SJCRH30 (cell line): ENCODE measurements at places on chromosomes 4 and X. TPM values are rescaled to one million over a fixed set of nuclear protein-coding genes. Genes with fewer than 3 reads are reported as not detected.

DNA sequence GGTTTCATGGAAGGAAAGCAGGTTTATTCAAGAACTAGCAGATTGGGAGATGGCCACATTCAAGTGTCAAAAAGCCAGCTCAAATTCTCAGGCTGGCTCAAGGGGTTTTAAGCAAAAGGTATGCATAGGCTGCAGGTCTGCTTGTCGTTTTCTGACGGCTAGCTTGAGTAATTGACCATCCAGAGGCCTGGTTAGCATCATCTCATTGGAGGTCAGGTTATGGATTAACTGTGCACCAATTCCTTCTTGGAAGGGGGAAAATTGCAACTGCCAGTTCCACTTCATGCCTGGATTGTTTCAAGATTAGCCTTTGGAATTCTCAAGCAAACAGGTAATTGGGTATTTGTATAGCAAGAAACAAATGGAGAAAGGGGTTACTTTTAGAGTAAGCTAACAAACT is 62.1 kb downstream of the FUNDC1 start:
- DNase-seq: no peak

- DNase-seq: no peak
These were observed 413.3 kb downstream of the MID1IP1 start for GRCh38 chrX:39214387-39215126.

GRCh38 chrX:48736303-48736702 is 25.2 kb upstream of the GLOD5 start:
- no peak for DNase-seq

- DNase-seq: peak; percentile 6
These were observed 60.4 kb downstream of the CD40LG start for GRCh38 chrX:136708348-136708747.

- no peak for DNase-seq
These were observed 255.9 kb downstream of the ADAMTS3 start for GRCh38 chr4:72313121-72313520.

GRCh38 chrX:49264460-49264859 is at the start of gene FOXP3:
TSS of gene FOXP3 (minus strand) at chrX:49264710. CDS start at chrX:49258505, 6,205 bp downstream.
- DNase-seq: no peak

DNA sequence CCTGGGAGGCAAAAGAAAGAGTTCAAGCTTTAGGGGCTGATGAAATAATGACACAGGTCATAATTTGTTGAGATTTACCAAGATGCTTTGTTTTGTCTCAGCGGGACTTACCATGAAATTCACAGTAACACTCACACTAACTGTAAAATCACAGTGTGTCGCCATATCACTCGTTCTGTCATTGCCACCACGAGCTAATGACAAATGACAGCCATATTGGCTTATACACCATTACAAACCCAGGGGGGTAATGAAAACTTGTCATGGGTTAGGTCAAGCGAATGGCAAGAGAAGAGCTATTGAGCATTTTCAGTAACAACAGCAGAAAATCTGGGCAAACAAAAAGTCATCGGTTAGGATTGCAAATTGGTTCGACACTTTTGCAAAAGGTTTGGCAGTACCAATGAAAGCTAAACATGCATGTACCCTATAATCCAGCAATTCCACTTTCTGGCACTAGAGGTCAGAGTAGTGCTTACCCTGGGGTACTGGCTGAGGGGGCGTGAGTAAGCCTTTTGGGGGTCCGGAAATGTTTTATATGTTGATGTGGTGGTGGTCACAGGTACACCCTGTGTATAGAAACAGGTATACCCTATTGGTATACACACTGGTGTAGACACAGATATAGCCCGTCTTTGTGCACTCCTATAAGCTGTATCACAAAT is 83.9 kb upstream of the RAI2 start:
- DNase-seq: peak; percentile 24

DNA sequence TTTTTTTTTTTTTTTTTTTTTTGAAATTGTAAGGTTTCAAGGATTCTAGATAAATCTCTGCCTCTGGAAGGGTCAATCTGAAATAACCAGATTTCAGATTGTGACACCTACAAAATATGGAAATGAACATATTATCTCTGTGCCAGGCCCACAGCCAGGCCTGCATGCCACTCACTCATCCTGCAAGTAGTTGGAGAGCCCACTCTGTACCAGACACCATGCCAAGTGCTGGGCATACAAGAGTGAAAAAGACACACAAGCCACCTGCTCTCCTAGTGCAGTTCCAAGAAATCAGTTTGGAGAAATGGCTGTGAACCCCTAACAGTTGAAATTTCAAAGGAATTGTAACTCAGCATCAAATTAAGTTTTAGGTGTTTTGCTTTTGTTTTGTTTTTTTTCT is 145.9 kb upstream of the NOCT start:
- DNase-seq: no peak

DNA sequence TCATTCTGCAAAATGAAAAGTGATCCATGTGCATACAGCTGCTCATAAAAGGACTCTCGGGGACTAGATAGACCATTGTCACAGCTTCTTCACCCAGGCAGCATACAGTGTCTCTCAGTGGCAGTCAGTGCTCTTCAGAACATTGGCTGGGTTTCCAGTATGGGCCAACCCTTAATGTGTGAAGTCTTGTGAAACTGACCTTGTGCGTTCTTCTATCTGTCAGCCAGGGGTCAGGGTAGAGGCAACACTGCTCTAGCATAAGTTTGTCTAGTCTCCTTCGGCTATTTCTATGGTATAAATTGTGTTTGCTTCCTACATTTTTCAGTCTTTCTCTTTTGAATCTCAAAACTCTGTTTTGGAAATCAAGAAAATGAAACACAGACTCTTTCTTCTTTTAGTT is 37.0 kb upstream of the SMIM31 start:
- DNase-seq: no peak

DNA sequence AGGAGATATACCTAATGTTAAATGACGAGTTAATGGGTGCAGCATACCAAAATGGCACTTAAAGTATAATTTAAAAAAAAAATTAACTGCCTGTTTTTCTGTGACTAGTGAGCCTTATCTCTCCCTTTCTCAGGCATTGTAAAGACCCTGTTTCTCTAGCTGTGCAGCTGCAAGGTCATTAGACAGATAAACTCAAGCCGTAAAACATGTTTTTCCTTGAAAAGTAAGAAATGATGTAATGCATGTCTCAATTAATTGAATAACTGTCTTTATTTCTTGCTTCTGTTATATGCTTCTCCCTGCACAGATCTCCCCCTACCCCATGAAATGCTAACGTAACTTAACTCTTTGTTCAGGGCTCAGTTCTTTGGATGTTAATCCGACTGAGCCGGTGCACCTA is 10.5 kb downstream of the TBC1D19 start:
- DNase-seq: no peak

GRCh38 chr4:47485768-47486167 is 693 bp downstream of the ATP10D start:
- DNase-seq: peak; percentile 5

DNA sequence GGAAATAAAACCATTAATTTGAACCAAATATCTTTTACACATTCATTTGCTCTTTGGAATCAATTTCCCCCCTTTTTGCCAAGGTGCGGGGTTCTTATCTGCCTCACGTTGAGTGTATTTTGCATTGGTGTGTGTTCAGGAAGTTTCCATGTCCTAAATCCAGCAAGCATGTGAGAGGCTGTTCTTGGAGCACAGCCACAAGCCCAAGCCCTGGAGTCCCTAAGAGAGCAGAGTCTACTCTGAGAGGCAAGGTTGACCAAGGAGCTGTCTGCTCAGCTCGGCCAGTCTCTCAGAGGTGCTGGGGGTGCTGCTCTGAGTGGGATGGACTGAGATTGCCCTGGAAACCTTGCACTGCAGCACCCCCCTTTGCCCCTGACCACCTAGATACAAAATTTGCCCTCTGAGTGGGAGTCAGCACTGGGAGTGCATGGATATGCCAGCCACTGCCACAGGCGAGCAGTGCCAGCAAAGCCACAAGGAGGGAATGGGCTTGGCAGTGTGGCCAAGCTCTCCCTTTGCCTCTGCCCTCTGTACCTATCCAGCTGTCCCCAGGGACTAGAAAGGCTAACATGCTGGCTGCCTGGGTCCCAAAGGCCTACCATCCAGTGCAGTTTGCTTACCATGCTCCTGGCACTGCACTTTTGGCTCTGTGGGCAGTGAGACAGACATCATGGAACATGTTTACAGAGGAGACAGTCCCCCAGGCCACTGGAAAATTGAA is 20.5 kb upstream of the FAM193A start:
- no peak for DNase-seq

- no peak for DNase-seq
These were observed 57.4 kb downstream of the VEGFC start for GRCh38 chr4:176735300-176735699.

- no peak for DNase-seq
These were observed 65.0 kb downstream of the HUWE1 start for GRCh38 chrX:53621418-53621986.

GRCh38 chr4:150160473-150160872 is 82.2 kb downstream of the DCLK2 start:
- no peak for DNase-seq

GRCh38 chr4:2259036-2259540 is 2.8 kb downstream of the MXD4 start:
- peak; percentile 3 for DNase-seq

GRCh38 chr4:3518941-3519340 is 13.3 kb downstream of the LRPAP1 start:
- no peak for DNase-seq

DNA sequence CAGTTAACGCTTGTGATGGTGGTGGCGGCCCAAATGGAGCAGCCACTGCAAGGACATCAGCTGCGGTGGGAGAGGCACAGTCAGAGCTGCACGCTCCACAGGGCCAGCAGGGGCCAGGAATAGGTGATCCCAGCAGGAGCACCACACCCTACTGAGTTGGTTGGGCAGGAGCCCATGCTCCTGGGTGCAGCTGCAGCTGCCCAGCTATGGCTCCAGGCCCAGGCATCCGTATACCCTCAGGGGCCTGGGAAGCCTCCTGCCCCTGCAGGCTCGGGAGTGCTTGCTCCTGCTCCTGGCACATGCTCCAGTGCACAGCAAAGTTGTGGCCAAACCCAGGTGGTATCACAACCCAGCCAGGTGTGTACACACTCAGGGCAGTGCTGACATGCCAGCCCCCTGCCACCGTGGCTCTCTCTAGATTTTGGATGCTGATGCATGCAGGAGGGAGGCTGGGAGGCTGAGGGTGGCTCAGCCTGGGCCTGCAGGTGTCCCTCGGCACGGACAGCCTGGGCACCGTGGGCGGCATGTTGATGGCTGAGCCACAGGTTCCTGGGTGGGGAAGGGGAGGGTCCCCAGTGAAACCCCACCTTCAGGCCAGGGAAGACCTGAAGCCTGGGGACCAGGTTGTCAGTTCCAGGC is 150.2 kb downstream of the CXXC4 start:
- DNase-seq: no peak

DNA sequence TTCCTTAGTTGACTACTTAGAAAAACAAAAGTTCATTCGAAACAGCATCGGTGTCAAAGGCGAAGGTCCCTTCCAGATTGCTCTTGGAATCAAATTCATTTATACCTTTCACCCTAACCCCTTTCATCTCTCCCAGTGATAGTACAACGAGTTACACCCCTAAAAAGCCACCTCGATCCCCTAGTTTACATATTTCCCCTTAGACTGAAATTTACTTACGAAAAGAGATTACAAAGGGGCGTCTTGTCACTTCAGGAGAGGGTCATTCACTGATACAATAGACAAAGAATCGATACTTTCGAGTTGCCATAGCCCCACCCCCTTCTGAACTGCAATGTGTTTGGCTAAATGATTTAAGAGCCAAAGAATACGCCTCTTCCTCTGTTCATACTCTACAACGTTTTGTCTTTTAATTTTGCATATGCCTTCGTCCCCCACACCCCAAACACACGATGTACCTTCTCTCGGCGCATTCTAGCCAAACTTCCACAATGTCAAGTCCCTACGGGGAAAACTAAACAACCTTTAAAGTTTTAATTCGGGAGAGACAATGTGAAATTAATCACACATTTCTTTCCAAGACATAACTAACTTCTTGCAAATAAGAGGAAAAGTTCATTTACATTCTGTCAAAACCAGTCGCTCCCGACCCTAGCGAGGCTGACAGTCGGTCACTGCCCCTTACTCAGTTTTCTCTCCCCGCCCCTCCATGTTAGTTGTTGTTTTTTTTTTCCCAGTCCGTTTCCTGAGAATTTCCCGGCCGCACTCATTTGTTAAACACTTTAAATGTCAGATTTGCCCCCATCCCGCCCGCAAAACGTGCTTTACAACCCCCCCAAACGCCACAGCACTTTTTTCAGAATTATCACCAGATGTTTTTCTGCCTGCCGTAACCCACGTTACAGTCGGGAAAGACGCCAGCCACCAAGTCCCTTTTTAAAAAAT is 88.6 kb downstream of the HPRT1 start:
- DNase-seq: peak; percentile 20

DNA sequence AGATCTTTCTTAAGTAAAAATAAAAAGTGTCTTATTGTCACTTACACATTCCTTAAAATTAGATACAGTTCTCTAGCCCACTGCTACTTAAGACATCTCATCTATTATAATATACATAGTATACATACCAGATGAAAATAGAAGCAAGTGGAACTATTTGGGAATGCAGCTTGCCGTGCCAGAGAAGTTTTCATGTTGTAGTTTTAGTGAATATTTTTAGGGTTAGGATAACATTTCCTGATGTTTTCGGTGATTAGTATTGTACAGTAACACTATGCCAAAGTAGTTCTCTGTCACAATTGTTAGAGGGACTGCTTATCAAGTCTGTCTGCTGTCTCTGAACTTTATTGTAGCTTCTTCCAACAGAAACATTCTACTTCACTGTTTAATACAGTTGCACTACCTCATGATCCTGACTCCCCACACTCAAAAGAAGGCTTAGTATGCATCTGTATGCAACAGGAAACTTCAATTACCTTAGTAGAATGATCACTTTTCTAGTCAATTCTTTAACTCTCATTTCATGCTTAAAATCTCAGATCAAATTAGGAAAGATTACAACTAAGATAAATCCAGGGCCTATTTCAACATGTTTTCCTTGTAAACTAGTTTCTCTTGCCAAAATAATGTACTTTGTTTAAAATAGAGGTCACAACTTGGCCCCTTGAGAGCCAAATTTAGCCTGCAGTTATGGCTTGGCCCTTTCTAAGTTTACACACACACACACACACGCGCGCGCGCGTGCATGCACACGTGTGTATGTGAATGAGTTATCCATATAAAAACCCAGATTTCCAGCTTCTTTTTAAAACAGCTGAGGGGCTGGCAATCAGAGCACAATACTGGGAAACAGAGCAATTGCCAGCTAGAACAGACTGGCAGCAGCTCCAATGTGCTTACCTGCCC is 42.3 kb upstream of the SRPX start:
- no peak for DNase-seq

DNA sequence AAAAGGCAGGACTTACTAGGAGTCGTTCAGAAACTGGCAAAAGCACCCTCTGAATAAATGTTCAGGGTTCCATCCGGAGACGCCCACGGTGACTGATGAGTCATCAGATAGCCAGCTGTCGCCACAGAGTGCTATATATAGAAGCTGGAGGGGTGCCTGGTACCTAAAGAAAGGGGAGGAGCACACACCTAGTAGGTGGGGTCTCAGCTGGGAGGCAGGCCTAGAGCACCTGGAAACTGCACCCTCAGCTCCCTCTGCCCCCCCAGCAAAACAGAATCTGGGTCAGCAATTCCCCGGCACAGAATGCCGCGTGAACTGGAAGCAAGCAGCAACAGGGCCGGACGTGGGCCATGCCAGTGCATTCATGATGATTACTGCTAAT is 242.0 kb downstream of the BCOR start:
- DNase-seq: peak; percentile 68

GRCh38 chrX:94686071-94686470 is 1012.1 kb downstream of the FAM133A start:
- peak; percentile 18 for DNase-seq

HUWE1 gene
- 92.5 and 98.9 TPM in 2 replicates for total RNA-seq

UGT2A1 gene
- total RNA-seq: not detected in 2 replicates

EFHC2 gene
- 0.04 and 0.18 TPM in 2 replicates for total RNA-seq

MTMR1 gene
- 23.7 and 26.3 TPM in 2 replicates for total RNA-seq

SPARCL1 gene
- total RNA-seq: 0.18 TPM in 1 of 2 replicates, not detected in the other

LRCH2 gene
- total RNA-seq: 17.9 and 21.7 TPM in 2 replicates

SOX3 gene
- not detected in 2 replicates for total RNA-seq

CT55 gene
- total RNA-seq: 0.08 and 0.40 TPM in 2 replicates

ANOS1 gene
- not detected in 2 replicates for total RNA-seq
